Fibroblast of skin of right quadriceps (primary cell): ENCODE measurements at places on chromosomes 13 and 19.

- DNase-seq: no peak
Observed at GRCh38 chr19:45498411-45499195, at the start of gene PPM1N. Gene PPM1N (plus strand): TSS chr19:45498443. CDS start chr19:45498473, 30 bp downstream.

GRCh38 chr13:44426461-44426860 lies 52.8 kb downstream of the SERP2 start:
- DNase-seq: no peak

DNA sequence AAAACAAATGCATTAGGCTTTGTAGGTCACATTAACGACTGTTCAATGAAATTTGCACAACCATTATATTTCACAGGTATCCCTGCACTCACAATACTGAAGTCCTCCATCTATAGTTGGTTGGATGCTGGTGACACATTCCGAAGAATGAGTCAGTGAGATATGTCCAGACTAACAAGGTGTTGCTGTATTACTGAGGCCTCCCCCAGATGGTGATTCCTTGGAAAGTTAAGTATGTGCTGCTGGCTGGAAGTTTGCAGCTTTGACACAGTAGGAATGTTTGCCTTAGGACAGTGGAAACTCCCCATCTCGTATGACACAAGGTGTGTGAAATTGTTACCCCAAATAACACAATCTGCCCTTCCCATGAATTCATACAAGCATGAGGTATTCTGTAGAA lies 46.6 kb downstream of the FGF14 start:
- DNase-seq: no peak

DNA sequence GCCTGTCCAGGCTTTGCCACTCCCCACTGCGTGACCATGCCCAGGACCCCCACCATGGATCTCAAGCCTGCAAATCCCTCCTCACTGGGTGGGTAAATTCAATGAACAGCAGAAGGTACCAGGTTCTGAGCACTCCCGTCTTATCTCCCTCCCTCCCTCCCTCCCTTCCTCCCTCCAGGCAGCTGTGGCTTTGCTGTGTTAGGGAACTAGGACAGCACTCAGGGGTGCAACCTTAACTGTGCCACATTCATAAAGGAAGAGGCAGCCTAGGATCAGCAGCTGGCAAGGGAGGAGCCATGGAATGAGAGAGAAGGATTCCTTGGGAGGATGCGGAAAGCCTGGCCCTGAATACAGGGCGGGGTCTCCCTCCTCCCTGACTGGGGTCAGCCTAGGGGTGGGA lies 5.6 kb downstream of the CEACAM4 start:
- no peak for DNase-seq

DNA sequence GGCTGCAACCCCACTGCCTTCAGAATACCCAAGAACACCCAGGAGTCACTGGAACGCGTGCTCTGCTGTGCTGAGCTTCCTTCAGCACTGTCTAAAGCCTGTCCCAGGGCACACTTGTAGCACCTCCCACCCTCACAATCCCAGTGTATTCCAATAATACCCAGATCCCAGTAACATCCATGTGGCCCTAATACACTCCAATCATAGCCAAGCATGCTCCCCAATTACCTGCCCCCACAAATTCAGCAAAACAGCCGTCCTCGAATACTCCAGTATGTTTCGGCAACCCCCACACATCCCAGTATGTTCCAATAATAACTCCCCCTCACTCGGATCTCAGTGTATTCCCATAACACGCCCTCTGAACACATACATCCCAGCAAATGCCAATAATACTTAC lies 29.2 kb downstream of the SHANK1 start:
- no peak for DNase-seq

GRCh38 chr13:32051156-32051555 lies 19.6 kb downstream of the FRY start:
- DNase-seq: no peak

GRCh38 chr13:24995225-24995804 lies 100.6 kb upstream of the PABPC3 start:
- peak; percentile 71 for DNase-seq

- DNase-seq: peak; percentile 82
Observed at GRCh38 chr13:97539651-97540610, 106.0 kb downstream of the RAP2A start.

DNA sequence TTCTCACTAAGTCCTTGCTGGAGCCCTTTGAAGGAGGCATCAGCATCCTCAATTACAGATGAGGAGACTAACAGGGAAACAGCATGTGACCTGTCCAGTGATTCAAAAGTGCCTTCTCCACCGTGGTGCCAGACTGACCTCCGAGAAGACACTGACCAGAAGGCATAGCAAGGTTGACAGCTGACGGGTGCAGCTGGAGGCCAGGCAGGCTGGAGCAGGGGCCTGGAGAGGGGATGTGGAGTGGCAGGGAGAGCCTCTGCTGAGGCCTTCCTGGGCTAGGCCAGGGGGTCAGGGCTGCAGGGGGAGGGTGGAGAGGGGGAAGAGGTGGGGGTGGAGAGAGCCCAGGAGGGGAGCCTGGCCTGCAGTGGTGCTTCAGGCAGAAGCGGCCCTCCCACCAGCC lies 66.3 kb downstream of the KCTD15 start:
- no peak for DNase-seq

DNA sequence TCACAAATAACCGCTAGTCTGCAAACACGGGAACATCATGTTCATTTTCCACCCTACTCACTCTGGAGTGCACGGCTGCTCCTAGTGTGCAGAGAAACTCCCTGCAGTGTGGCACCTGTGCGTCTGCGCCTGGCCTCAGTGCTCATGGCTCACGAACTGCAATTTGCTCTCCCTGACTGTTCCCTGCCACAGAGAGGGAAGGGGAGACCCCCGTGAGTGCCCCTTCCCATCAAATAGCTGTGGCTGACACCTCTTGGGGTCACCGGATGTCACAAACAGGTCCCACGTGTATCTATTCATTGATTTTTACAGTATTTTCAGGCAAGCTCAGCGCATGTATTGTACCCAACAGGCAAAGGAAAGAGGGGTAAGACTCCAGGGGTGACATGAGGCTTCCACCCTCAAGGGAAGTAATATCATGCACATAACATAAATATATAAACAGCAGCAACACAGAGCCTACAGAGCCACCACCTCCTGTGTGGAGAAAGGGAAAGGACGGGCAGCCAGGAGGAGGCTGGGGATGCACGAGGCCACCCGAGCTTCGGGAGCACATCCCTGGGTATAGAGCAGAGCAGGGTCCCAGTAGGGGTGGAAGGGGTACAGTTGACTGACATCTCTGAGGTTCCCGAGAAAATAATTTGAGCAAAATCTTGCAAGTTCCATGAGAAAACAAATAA lies 140.3 kb upstream of the SOX1 start:
- DNase-seq: no peak

- DNase-seq: peak; percentile 83
Observed at GRCh38 chr13:36531746-36532486, 99.6 kb downstream of the CCNA1 start.

GRCh38 chr13:100543872-100544602 lies 44.6 kb downstream of the GGACT start:
- DNase-seq: no peak
